ENCODE measurements at places on chromosomes 12 and 14.

GRCh38 chr14:33580231-33580749 lies 370.6 kb downstream of the EGLN3 start:
- DNase-seq, result no peak

GRCh38 chr14:99966037-99966835 lies 99.0 kb upstream of the EVL start:
- no peak for DNase-seq

GRCh38 chr14:54597795-54598443 lies 31.0 kb downstream of the SAMD4A start:
- DNase-seq, result no peak

DNA sequence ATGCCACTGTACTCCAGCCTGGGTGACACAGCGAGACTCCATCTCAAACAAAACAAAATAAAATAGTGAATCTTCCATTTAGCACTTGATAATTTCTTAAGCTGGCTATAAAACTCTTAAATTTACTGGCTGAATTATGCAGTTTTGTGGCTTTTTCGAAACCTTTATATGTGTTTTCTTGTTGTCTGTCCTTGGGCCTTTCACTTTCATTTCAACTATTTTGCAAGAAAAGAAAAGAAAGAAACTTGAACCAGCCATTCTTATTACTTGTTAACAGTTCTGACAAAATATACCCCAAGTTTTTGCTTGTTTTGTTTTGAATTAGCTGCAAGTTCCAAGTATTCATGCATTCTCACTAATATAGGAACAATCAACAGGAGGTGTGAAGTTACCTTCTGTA lies 42.8 kb downstream of the PRICKLE1 start:
- DNase-seq, result no peak
